ENCODE measurements at places on chromosomes 11 and 22.

- DNase-seq: no peak
These were observed 57.9 kb downstream of the NECTIN1 start for GRCh38 chr11:119671051-119671450.

GRCh38 chr22:41524251-41524661 lies 20.0 kb downstream of the POLR3H start:
- DNase-seq: no peak

- no peak for DNase-seq
These were observed 2.2 kb downstream of the NCAM1 start for GRCh38 chr11:112963368-112963955.

DNA sequence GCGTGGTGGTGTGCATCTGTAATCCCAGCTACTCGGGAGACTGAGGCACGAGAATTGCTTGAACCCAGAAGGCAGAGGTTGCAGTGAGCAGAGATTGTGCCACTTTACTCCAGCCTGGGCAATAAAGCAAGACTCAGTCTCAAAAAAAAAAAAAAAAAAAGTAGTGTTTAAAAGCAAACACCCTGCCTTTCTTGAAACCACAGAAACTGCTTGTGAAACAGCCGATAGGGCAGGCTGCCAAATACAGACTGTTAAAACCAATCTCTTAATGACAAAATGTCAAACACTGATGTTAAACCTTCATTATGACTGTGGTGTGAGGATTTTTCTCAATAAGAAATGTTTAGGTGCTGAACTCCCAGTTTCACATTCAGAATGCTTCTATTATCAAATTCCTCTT lies 27.3 kb downstream of the MARK2 start:
- peak; percentile 48 for DNase-seq

GRCh38 chr11:123745764-123746451 lies 4.4 kb upstream of the ZNF202 start:
- no peak for DNase-seq

DNA sequence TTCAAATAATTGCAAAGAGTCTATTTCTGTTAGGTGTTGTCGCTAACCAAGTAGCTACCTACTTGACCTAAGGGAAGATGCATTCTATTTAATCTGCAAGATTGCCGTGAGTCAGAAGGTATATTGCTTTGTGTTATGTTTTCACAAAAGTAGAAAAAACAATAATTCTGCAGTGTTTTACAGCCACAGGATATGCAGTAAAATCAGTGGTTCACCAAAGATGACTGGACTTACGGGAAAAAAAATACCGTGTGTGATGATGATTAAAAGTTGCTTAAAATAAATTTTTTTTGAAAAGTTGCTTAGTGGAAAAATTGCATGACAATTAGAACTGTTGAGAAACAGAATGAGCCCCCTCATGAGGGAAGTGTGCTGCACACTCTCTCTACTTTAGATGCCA lies 209.1 kb downstream of the DDX10 start:
- DNase-seq: no peak

- DNase-seq: no peak
These were observed 2.4 kb downstream of the CCS start for GRCh38 chr11:66595245-66595904.

DNA sequence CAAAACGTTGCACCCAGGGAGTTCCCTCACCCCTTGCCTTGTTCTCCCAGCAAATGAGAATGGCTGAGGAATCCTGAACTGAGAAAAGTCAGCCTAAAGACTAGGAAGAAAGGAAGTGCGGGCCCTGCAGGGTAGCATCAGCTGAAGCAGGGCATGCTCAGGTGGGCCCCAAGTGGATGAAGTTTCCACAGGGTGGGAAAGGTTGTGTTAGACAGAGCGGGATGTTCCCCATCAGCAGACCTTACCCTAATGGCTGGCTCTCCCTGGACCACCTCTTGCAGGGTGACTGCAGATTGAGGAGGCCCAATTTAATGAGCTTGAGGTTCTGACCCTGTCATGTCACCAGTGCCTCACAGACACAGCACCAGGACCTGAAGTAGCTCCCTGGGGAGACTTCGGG lies 81.5 kb upstream of the MYOD1 start:
- no peak for DNase-seq

- DNase-seq: no peak
These were observed 25.3 kb upstream of the FCHSD2 start for GRCh38 chr11:73167363-73167954.

All from stimulated activated CD4-positive, alpha-beta T cell treated with anti-CD3 and anti-CD28 coated beads, Interleukin-1b, Interleukin-23, amount 100 ng/mL, for 24 hours (primary cell).